ENCODE measurements at places on chromosomes 13 and 19.

DNA sequence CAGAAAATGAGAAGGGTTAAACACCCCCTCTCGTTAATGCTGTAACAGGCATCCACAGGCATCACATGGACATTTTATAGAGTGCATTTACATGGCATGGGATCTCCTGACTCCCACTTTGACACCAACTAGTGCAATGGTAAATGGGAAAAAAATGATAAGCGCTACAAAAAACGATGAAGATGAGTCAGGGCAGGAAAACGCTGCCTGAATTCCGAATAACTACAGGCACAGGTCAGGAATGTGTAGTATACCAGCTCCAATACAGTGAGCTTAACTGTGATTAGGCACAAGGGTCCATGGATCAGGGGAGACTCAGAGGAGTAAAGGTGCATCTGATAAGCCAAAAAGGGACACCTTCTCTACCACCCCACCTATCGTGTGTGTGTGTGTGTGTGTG, 223.6 kb downstream of the FOXO1 start:
- DNase-seq: no peak

DNA sequence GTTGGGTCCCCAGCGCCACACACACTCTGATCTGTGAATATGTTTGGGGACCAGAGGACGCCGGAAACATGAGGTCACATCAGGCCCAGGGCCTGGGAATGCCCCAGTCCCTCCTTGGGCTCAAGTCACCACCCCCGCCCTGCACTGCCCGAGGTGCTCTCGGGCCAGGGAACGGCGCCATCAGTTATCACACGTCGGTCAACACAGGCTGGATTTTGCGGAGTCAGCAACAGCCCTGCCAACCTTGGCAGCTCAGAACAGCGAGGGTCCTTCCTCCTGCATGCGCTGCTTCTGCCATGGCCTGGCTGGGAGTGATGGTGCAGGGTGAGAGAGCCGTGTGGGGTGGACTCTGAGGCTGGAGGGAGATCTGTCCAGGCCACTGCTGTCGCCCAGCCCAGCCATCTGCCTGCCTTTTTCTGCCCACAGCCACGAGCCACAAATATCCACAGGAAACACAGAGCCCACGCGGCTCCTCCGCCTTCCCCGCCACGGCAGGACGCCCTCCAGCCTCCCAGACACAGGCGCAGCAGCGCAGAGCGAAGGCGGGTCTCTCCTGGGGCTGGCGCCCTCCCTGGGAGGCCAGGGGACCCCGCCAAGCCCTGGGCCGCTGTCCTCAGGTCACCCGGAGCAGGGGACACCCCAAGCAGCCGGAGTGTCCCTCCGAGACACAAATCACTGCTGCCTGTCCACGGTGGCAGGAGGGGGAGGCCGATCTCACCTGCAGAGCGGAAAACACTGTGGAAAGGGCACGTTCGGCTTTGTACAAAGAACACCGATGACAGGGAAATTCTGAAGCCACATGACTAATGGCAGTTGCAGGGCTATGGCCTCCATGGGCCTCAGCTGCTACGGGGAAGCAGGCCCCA, 31.6 kb upstream of the CACTIN start:
- DNase-seq: no peak

DNA sequence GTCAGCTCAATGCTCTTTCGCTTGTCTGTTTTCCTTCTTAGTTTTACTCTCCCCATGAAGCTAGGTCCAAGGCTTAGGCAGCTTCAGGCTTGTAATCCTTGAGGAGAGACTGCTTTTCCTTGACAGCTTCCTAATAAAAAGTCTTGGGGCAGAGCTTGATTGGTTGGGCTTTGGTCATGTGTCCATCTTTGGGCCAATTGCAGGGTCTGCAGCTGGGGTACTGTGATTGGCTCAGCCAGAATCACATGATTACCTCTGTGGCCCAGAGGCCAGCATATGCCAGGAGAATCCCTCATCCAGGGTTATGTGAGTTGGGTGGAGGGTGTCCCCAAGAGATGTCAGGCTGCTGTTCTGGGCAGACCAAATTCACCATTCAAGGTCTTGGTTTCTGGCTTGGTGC, 8.1 kb downstream of the KLK1 start:
- no peak for DNase-seq

- no peak for DNase-seq
Measured at GRCh38 chr19:46449228-46449627, 20.5 kb upstream of the PNMA8C start.

DNA sequence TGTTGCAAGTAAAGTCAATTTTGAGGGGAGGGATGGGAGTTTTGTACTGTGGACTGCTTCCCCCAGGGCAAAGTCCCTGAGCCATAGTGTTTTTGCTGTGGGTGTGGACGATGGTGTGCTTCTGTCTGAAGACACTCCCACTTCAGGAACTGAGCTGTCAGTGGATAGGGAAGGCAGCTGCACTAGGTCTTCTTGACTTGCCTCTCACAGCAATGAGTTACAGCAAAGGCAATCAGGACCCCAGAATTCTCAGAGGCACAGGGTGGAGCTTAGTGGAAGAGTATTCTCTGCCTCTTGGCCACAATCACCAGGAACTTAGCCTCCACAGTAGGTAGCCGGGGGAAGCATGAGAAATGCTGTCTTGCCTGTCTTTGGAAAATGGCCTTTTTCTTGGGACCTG, 1416.6 kb upstream of the MIR17HG start:
- DNase-seq: no peak

DNA sequence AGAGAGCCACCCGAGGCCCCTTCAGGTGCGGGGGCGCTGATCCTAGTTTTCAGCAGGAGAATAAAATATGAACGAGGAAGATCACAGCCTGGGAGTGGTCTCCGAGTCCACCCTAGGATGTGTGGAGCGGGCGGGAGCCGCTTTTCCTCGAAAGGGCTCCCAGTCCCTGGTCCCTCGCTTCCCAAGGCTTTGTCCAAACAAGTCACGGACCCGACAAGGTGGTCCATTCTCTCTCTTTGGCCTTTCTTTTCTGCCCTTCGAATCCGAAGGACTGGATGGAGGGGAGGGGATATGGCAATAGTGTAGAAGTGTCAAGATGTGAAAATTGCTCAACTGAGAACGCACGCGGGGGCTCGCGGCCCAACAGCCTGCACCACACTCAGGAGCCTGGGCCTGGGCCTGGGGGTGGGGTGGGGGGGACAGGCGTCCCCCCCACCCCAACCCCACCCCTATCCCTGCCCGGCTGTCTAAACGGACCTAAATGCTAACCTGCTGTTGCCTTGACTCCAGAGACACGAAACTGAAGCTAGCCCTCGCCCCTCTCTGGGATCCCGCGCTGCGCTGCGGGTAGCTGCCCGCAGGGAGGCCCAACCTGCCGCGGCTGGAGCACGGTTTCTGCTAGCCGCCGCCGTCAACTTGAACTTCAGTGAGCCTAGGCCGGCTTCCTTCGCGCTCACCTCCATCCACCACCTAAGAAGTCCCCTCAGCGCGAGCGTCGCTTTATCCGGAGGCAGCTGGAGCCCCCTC, 7.1 kb downstream of the ZIC2 start:
- peak; percentile 60 for DNase-seq

GRCh38 chr13:109131698-109132257, 502.4 kb downstream of the MYO16 start:
- no peak for DNase-seq

- DNase-seq: no peak
Measured at GRCh38 chr13:70964124-70964523, 855.9 kb upstream of the KLHL1 start.

DNA sequence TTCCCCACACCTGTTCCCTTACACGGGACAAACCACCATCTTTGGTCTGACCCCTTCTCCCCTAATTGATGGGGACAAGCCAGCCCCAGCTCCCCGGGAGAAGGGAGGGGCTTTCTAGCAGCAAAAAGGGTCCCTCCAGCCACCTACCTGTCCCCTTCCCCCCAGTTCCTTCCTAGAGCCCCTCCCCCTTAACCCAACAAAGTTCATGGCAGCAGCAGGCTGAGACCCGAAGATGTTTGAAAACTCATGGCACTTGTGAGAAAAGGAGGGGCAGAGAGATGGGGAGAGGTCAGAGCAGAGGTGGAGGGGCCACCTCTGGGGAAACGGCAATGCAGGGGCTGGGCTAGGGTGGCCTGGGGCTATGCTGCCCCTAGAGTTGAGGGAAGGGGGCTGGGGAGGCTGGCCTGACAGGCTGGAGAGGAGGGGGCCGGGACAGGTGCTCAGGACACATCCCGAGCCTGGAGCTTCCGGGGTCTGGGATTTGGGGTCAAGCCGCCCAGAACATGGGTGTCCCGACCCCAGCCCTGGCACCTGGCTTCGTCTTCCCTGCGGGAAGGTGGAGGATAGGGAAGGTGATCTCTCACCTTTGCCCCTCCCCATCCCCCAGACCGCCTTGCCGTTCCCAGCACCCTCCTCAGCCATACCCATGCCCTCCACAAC, 12.5 kb upstream of the ASF1B start:
- no peak for DNase-seq

Measured in left forelimb (tissue), 1 donor.